Brain microvascular endothelial cell (primary cell): ENCODE measurements at places on chromosomes 5 and 9.

DNA sequence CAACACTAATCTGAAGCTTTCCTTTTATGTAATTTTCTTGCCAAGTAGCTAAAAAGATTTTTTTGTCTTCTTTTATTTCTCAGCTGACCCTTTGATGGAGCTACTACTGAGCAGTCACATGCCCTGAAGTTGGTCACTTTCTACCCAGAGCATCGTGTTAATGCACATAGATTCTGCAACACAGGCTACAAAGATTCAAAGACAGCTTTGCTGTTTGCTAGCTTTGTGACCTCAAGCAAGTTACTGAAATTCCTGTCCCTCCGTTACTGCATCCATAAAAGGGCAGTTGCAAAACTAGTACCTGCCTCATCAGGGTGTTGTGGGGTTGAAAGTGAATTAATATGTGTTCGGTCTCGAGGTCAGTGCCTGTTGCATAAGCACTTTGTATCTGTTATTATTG is 179.9 kb downstream of the GAS1 start:
- no peak for DNase-seq

- DNase-seq = no peak
These were observed 27.9 kb downstream of the TMEM215 start for GRCh38 chr9:32811246-32811645.

DNA sequence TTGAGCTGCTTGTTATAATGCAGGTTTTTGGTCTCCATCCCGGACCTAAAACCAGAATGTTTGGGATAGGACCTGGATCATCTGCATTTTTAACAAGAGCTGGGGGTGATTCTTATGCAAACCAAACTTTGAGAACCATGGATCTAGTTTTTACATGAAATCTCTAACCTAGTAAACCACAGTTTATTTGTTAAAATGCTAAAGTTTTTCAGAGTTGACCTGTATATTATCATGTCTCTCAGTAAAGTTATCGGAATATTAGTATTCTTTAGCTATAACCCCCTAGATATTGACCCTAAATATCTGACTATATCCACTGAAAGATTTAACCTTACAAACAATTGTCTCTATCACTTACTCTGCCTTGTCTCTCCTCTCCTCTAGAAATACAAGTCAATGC is 28.7 kb downstream of the F2R start:
- no peak for DNase-seq

GRCh38 chr9:114607671-114608524 is 3.2 kb upstream of the TMEM268 start:
- no peak for DNase-seq

DNA sequence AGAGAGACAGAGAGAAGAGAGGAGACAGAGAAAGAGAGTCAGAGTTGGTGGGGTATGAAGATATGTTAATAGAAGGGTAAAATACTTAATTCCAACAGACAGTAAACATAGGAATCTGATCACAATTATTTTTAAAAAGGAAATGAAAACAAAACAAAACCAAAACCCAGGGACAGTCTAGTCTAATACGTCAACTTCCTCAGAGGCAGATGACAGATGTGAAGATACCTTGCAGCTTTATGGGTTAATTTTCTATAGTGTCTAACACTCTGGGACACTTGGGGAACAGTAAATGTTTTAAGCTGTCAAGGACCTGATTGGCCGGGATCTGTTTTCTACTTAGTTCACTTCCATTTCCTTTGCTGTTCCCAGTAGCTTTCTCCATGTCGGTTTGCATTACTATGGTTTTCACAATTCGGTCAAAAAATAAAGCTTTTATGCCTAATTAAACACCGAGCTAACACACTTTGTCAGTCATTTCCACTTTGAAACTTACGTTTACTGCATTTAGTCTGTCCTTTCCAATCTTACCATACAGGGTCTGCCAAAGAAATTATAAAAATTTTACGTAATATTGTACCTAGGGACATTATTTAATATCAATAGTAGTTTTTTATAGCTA is 216.5 kb downstream of the MCTP1 start:
- DNase-seq = no peak

GRCh38 chr5:54656261-54656728 is 138.7 kb downstream of the SNX18 start:
- DNase-seq = no peak
